ENCODE measurements at places on chromosomes 16 and 17. TPM values are rescaled to one million over a fixed set of nuclear protein-coding genes. Genes with fewer than 3 reads are reported as not detected.

WWP2 gene
- 60.6 TPM for total RNA-seq

DNA sequence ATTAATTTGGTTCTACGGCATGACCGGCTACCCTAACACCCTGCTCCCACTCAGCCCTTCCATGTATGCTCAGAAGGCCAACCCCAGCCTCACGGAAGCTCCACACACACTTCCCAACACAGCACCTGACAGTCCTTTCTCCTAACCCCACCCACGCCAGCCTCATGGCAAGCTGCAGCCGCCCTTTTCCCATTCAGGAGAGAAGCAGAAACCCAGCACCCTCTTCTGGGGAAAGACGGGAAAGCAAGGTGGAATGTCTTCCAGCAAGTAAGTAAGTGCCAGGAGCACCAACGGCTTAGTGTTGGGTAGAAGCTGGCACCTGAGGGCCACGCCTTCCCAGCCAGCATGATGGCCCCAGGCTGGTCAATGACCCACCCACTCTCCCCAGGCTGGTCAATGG, 32.1 kb downstream of the ABR start:
- peak; percentile 72 for DNase-seq

DNA sequence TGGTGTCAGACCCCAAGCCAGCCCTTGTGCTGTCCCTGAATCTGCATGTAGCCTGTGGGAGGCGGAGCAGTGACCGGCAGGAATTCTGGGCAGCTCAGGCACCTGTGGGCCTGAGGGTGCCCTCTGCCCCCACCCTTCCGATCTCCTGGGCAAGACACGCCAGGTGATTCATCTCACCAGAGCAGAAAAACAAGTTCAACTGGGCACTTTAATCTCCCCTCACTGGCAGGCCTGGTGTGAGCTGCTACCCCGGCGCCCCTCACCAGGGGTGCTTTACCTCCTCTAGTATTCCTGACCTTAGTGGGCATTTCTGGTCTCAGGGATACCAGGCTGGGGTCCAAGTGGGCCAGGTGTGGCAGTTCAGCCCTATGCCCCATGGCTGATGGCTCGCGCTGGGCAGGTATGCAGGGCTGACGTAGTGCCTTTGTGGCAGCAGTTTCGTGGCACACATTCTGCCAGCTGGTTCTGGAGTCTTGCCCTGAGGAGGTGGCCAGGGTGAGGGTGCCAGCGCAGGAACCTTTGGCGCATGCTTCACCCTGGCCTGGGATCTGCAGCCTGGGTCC, 6.0 kb downstream of the ERBB2 start:
- no peak for DNase-seq

DNA sequence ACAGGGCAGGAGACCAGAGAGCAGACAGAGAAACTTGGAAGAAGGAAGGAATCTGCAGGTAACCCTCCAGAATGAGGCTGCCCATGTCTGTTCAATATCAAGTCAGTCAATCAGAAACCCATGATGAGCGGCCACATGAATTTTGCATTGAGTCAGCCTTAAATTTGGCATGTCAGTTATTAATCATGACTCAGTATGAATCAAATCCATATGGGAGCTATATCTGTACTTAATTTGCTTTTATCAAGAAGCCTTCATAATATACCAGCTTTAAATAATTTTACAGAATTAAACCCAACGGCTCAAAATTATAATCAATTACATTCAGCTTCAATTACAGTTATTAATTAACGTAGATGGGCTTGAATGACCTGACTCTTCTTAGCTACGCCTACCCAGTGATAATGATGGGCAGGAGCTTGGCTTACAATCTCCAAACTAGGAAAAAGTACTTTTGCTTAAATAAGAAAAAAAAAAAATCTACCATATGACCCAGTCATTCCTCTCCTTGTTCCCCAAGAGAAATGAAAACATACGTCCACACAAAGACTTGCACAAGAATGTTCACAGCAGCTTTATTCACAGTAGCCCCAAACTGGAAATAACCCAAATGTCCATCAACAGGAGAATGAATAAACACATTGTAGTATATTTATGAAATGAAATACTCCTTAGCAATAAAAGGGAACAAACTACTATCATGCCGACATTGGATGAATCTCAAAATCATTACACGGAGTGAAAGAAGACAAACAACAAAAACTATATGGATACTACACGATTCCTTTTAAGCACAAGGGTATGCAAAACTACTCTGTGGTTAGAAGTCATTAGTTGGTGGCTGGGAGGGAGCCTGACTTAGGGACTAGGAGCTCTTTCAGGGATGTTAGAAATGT, 48.6 kb downstream of the SLC39A11 start:
- no peak for DNase-seq

- no peak for DNase-seq
These were observed 63.5 kb upstream of the PHOSPHO1 start for GRCh38 chr17:49294122-49294521.

All from testis (tissue), 5 donors.